G401 (cell line): ENCODE measurements at places on chromosomes 16 and 17. TPM values are rescaled to one million over a fixed set of nuclear protein-coding genes. Genes with fewer than 3 reads are reported as not detected.

TNRC6A gene
- total RNA-seq, result 11.4 and 14.4 TPM in 2 replicates

NPIPB5 gene
- 10.7 and 19.4 TPM in 2 replicates for total RNA-seq

FAM222B gene
- 0.86 and 8.0 TPM in 2 replicates for total RNA-seq

GRCh38 chr17:16820979-16821543 lies 131.0 kb downstream of the CCDC144A start:
- DNase-seq, result no peak

- no peak for DNase-seq
These were observed 1.9 kb upstream of the FGF11 start for GRCh38 chr17:7437369-7437863.

- no peak for DNase-seq
These were observed 243.0 kb upstream of the N4BP1 start for GRCh38 chr16:48852951-48853350.

- DNase-seq, result no peak
These were observed 156.4 kb downstream of the ZFHX3 start for GRCh38 chr16:72891291-72892227.
